Naive B cell (primary cell): ENCODE measurements at places on chromosomes 13 and 19. TPM values are rescaled to one million over a fixed set of nuclear protein-coding genes. Genes with fewer than 3 reads are reported as not detected.

The TRAPPC2B gene
- polyA plus RNA-seq: 41.1 TPM

The CLDN10 gene
- not detected for polyA plus RNA-seq

The NKG7 gene
- 7.4 TPM for polyA plus RNA-seq

The IGFL3 gene
- polyA plus RNA-seq: not detected

The ZNF628 gene
- polyA plus RNA-seq: 0.16 TPM

The PRKD2 gene
- 73.2 TPM for polyA plus RNA-seq

The PSG1 gene
- not detected for polyA plus RNA-seq

The IGLON5 gene
- not detected for polyA plus RNA-seq

The ZNF582 gene
- polyA plus RNA-seq: 7.3 TPM

The CCDC169 gene
- not detected for polyA plus RNA-seq
